CD4-positive, alpha-beta memory T cell (primary cell): ENCODE measurements at places on chromosomes 3 and 15.

- DNase-seq = no peak
These were observed 4.4 kb upstream of the ZNF589 start for GRCh38 chr3:48236531-48236930.

DNA sequence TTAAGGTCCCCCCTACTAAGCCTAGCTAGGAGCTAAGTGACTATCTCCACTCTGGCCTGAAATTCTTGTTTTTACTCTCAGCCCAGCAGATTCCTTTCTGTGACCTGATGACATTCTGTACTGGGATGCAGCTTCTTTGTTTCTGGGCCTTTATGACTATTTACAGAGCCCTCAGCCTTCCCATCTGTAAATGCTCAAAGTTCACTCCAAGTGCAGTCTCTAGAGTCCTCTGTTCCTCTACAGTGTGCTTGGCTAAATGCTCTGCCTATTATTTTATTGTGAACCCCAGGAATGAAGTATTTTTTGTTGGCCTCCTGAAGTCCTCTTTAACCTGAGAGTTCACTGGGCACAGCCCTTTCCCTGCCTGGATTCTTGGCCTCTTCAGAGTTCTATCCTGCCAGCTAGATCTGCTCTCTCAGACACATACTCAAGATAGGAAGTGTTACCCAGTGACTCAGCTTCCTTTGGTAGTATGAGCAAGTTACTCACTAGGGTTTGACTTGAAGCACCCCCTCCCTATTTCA, 278.1 kb upstream of the P2RY1 start:
- DNase-seq = no peak

DNA sequence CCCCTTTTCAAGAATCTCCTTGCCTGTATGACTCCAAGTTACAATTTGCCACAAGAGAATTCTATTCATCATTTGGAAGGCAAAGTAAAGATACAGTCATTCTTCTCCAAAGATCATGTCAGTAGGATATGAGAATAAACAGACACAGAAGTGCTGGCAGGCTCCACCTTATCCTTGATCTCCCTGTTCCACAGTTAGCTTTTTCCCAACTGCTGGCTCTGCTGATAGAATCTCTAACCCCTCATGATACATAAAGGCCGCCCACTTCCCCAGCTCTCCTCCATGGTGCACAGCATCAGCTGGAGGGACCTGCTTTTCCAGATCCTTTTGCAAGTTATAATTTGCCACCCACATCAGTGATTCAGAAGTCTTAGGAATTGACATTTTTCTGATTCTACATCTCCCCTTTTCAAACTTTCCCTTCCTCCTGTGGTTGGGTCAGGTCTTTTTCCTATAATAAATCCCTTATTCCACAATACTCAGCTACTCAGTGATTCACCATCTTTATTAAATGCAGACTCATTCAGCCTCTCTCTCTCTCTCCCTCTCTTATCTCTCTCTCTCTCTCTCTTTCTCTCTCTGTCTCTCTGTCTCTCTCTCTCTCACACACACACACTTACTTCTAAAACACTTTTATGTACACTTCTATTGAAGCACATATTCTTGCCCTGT, 465.4 kb downstream of the GBE1 start:
- DNase-seq = no peak

DNA sequence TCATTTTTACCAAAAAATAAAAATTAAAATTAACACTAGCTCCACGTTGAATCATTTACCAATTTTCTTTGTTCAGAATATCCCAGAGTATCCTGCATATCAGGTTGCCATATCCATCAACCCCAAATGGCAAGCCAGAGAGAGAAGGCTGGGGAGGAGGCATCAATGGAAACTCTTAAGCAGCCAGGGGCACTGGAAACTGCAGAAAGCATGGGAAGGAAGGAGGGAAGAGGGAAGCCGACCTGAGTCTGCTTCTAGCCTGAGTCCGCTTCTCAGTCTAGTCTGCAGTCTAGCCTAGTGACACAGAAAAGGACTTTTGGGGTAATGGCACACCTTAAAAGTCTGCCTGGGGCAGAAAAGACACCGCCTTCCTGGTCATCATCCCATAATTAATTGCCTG, 1.6 kb upstream of the MTHFS start:
- DNase-seq = no peak
